Aortic smooth muscle cell (primary cell): ENCODE measurements at places on chromosomes 16 and 17. TPM values are rescaled to one million over a fixed set of nuclear protein-coding genes. Genes with fewer than 3 reads are reported as not detected.

The PLK1 gene
- 8.2 and 12.2 TPM in 2 replicates for total RNA-seq

The CIAO3 gene
- total RNA-seq, result 31.5 and 38.3 TPM in 2 replicates

The C1QTNF8 gene
- total RNA-seq, result 0.06 and 0.13 TPM in 2 replicates

The HS3ST3A1 gene
- total RNA-seq, result 0.53 and 1.5 TPM in 2 replicates

The C17orf100 gene
- total RNA-seq, result 0.37 and 0.40 TPM in 2 replicates

The C16orf96 gene
- total RNA-seq, result not detected in 2 replicates

The P2RX5 gene
- total RNA-seq, result 1.3 and 1.5 TPM in 2 replicates

The MT4 gene
- total RNA-seq, result not detected in 2 replicates

The SYNGR3 gene
- 0.66 and 0.99 TPM in 2 replicates for total RNA-seq

The SLC5A11 gene
- not detected in 2 replicates for total RNA-seq

The CCL17 gene
- not detected in 2 replicates for total RNA-seq

The ALOX15 gene
- total RNA-seq, result not detected in 2 replicates

The FBXO39 gene
- total RNA-seq, result 0.37 and 0.40 TPM in 2 replicates

The TBC1D3G gene
- not detected in 2 replicates for total RNA-seq

The CD300E gene
- not detected in 2 replicates for total RNA-seq

The ALOX15B gene
- total RNA-seq, result not detected in 2 replicates

The TLE7 gene
- not detected in 2 replicates for total RNA-seq
